ENCODE measurements at places on chromosomes 5 and 9. TPM values are rescaled to one million over a fixed set of nuclear protein-coding genes. Genes with fewer than 3 reads are reported as not detected.

Gene CCDC192
- total RNA-seq, result not detected

Gene RFESD
- 2.0 TPM for total RNA-seq

Gene LCN1
- total RNA-seq, result not detected

Gene FREM1
- total RNA-seq, result 1.5 TPM

Gene PHYKPL
- 159 TPM for total RNA-seq

GRCh38 chr5:116076496-116076895, 8.3 kb upstream of the COMMD10 start:
- no peak for DNase-seq

DNA sequence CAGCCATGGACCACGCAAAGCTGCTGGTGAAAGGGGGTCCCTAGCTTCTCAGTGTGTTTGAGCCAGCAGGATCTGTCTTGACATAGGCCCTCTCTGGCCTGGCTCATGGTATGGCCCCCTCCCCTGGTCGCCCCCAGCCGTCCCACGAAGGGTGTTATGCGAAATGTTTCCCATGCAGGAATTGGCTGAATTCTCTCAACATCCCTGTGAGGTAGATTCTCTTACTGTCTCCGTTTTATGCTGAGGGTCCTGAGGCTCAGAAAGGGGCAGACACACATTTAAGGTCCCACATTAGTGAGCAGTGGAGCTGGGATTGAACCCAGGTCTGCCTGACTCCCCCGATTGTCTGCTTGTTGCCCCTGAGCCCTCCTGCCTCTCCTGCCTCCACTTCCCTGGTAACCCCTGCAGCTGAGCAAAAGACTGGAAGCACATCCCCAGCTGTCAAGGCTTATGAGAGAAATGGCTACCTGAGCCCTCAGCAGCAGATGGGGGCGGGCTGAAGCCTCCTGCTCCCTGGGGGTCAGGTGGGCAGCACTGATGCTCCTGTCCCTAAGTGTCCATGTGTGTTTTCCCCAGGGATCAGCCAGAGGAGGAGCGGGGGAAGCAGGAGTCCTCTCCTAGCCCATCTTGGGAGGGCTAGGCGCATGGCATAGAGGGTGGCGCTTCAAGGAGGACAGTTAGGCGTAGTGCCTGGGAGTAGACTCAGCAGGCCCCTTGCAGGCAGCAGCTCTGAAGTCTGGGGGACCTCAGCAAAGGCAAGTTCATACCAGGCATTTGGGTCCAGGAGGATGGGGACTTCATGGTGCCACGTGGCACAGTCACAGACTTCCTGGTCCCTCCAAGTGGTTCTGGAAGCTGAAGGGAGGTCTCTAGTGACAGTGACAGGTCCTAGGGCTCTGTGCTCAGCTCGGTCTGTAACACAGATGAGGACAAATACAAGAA, 49.0 kb upstream of the GARNL3 start:
- no peak for DNase-seq

DNA sequence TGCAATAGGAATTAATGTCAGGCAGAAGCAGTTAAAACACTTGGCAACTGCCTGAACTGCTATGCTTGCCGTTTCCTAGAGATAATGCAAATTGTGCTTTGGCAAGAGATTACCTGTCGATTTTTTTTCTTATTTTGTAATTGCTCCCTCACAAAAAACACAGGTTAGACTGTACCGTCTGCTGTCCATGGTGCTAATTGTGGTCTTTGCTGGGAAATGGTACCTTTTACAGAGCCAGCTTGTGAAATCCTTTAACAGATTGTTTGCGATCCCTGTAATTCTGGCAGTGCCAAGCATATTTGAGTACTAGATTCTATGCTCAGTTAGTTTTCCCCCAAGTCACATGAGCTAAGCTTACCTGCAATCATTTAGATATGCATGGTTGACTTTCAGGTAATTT, 2125.8 kb upstream of the WWC1 start:
- no peak for DNase-seq

DNA sequence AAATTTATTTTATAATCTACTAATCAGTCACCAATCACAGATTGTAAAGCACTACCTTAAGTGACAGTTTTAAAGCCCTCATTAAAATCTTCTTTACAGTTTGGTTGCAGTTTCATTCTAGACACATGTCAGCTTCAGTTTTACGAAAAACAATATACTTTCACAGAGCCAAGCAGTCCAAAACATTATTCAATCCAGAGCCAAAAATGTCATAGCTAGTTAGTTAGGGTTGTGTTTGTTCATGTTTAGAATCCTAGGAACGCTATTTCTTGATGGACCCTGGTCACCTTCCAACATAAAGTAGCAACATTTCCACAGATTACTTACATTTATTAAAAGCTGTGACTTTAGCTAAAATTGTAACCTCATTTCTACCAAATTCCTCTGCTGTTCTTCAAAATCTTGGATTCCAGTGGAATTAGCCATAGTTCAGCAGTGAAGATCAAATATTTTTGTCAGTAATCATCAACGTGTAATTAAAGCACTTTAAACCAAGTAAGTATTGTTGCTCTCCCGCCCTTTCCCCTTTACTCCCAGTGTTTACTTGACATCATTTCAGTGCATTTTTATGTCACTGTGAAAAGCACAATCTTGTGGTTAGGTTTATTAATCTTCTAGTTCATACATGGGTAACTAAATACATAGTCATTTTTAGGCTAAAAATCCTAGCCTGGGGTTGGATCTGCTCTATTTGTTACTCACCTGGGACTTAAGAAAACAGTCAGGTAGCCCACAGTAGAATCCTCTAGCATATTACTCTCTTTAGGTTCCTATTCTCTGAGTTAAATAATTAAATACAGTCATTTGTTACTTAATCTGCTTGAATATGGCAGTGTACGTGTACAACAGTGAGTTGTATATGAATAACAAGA, 74.3 kb downstream of the NIPBL start:
- no peak for DNase-seq

DNA sequence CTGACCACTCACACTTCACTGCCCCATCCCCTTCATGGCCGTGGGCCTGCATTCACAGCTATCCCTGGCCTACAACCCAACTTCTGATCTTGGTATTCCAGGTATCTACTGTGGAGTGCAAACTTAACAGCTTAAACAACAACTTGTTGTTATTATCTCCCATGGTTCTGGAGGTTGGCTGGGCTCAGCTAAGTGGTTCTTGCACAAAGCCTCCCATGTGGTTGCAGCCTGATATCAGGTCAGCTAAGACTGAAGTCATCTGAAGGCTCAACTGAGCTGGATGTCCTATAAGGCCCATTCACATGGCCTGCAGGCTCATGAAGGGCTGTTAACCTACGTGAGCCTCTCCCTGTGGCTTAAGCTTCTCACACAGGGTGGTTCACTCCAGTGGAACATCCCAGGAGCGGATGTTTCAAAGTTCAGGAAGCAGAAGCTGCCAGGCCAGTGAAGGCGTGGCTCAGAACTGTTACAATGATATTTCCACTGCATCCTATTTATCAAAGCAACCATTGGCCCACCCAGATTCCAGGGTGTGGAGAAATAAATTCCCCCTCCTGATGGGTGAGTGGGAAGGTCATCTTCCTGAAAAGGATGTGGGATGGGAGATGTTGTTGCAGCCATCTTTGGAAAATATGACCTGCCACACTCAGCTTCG, 30.0 kb upstream of the TRIO start:
- peak; percentile 75 for DNase-seq

DNA sequence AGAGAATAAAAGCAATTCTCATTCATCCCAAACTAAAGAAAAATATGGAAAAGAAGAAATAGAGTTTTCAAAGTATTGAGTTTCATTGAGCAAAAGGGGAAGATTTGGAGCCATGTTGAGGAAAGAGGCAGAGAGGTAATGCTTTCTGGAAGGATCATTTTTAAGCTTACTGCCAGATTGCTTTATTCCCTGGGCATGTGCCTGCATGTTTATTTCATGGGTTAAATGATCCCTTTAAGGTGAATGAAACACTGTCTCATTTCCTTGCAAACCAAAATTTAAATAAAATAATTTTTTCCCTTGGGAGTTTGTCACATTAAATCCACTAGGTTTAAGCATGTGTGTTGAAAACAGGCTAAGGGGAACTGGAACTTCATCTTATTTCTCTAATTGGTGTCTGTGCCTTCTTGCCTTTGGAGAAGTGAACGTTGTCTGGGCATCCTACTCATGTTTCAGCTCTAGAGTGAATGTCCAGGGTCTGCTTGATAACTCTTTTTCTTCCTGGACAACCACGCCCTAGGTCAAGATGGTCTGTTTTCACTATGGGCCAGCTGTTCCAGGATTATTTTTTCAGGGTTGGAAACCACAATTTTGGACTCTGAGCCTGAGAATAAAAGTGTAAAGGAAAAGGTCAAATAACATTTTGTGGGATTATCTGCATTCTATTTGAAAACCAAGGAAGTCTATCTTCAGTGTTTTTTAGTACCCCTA, 114.1 kb upstream of the ELL2 start:
- no peak for DNase-seq

DNA sequence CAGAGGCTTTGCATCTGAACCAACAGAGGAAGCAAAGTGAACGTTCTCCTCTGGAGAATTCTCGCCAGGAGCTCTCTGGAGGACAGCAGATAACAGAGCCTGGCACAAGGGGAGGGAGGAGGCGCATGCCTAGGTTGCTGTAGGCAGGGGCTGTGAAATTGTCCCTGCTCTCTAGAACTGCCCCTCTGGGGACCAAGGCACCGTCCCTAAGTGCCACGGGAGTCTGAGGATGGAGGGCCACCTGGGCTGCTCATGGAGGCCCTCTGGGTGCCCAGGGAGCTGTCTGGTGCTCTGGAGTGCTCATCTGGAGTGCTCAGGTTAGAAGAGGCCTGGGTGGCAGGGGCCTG, 77.6 kb downstream of the CACNA1B start:
- DNase-seq, result no peak

DNA sequence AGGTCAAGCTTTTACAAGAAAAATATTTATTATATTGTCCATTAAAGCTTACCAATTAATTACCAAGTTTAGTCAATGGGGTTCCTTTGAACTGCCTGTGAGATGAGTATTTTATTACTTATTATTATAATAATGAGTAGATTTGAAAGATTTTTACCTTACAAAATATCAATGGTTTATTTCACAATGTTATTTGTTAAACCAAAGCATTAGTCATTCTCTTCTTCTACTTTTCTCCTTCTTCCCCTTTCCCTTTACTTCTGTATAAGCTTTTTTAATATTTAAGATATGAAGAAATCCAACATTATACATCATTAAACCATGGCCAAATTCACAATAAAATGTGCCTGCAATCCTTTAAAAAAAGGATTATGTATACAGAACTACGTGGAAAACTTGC, 369.5 kb downstream of the ARL15 start:
- no peak for DNase-seq

- no peak for DNase-seq
Observed at GRCh38 chr5:64074533-64074932, 91.1 kb upstream of the RNF180 start.

GRCh38 chr5:127133071-127133470, 59.8 kb upstream of the C5orf63 start:
- no peak for DNase-seq

GRCh38 chr5:139410993-139411828, 7.3 kb upstream of the SPATA24 start:
- DNase-seq, result no peak

DNA sequence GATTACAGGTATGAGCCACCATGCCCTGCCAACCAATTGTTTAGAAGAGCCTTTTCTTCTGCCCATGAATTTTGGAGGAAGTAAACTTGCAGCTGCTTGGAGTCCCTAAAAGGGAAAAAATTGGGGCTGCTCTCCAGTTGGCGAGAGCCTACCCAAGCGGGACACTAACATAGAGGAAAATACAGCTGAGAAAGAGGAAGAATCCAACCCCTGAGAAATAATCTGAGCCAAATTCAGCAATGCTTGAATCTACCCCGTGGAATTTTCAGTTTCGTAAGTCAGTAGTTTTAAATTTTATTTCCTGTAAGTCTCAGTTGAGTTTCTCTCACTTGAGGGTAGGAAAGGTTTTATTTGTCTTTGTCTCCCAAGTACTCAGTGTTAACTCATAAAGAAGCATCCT, 30.4 kb upstream of the UBTD2 start:
- no peak for DNase-seq

DNA sequence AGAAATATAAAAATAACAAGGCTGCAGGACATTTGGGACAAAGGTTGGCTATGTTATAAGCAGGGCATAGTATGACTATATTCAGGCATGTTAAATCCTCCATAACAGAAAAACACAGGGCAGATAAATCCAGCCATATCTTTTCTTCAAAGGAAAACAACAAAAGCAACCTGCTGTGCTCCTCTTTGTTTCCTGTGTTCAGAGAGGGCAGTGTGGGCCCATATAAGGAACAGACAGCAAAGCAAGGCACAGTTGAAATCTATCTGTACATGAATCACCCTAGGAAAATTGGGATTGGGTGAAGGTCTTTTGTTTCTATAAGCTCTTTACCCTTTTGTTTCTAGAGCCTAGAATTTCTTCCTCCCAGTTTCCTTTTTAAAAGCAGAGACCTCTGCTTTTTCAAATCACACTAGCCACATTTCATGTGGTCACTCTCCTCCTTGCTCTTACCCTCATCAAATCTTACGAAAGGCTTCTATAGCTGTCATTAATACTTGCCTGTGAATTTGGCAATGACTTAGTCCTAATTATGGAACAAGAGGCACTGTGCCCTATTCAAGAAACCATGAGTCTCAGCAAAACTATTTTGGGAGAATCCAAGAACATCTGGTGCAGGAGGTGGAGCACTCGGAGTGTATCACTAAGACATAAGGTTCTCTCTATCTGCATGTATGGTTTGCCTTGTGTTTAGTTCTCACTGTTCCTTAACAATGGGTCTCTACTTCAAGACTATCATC, 1.8 kb downstream of the GZMA start:
- no peak for DNase-seq

- no peak for DNase-seq
Observed at GRCh38 chr5:158435161-158435616, 576.2 kb upstream of the CLINT1 start.

Measured in colonic mucosa (tissue), 4 donors.